ENCODE measurements at places on chromosomes 6 and 20.

DNA sequence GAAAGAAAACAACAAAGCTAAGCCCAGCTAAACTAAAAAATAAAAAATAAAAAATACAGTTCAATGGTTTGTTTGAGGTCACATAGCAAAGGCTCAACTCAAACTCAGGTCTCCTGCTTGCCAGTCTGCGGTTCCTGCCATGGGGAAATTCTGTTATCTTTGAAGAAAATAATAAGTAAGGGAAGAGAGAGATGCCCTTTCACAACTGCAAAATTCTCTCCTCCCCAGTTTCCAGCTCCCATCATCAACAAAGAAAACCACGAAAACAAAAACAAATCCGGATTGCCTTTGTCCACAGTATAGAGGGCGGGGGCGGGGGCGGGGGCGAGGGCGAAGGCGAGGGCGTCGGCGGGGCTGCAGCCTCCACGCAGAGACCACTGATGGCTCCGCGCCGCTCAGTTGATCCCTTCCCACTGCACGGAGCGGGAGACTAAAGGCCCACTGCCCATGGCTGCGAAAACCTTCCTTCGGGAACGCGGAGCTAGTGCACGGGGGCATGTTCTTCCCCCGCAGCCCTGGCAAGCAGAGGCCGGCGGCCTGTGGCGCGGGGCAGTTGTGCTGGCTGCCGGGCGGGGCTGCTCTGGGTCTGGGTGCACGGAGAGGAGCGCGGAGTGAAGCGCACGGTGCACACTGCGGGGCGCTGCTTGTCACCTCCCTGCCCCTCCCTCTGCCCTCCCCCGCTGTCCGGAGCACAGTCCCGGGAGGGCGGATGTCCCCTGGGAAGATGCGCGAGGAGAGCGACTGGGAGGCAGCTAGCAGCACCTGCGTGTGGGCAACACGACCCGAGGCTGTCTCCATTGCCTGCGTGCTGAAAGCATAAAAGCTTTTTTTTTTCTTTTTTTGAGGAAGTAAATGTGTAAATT, 54.1 kb upstream of the TPD52L1 start:
- DNase-seq, result peak; percentile 63

DNA sequence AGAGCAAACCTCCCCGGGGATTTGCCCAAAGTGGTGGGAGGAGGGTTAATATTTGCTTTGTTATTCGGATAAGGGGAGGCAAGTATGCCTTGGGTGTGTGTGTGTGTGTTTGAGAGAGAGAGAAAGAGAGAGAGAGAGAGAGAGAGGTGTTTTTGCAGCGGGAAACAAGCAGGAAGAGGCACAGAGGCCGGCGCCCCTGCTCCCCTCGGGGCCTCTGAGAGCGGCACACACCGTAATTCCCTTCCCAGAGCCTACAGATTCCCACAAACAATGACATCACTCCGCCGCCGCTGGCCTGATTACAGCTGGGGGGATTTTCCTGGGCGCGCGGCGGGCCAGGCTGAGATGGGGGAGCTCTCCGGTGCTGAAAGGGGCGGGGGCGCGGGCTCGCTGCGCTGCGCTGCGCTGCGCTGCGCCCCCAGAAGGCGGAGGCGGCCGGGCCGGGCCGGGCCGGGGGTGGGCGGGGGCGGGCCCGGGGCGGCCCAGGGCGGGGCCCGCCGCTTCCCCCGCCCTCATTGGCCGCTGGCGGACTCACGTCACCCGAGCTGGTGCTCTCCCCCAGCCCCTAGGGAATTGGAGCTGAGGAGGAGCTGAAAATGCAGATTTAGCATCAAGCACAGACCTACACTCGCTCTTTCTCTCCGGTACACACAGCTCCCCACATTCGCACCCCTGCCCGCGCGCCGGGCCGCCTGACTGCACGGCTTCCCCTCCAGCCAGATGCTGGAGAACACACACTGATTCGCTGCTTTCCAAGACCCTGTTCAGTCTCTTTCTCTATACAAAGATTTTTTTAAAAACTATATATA, at the start of gene PCSK2:
Gene PCSK2, plus strand, starts transcription at position 631 of the 809 bp plus-strand sequence. CDS start 266 bp downstream, outside the sequence.
- no peak for DNase-seq

DNA sequence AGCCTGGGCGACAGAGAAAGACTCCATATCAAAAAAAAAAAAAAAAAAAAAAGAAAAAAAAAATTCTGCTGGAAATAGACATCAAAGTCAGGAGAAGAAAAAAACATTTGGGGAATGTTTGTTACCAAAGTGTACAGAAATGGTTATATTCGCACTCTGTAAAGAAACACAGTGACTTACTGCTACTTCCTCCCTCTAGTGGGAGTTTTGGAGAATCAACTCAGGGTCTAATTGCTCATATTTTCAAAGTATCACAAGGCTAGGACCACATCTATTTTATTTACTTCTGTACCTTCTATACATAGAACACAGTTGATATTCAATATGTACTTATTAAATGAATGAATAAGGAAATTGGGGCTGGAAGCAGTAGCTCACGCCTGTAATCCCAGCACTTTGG, 24.4 kb downstream of the ARG1 start:
- no peak for DNase-seq

- DNase-seq, result no peak
Observed at GRCh38 chr20:1357921-1358671, 29.2 kb upstream of the SDCBP2 start.

GRCh38 chr6:130223508-130223907, 757 bp upstream of the SAMD3 start:
- DNase-seq, result peak; percentile 45

GRCh38 chr6:20055916-20056315, 156.4 kb downstream of the MBOAT1 start:
- DNase-seq, result no peak

DNA sequence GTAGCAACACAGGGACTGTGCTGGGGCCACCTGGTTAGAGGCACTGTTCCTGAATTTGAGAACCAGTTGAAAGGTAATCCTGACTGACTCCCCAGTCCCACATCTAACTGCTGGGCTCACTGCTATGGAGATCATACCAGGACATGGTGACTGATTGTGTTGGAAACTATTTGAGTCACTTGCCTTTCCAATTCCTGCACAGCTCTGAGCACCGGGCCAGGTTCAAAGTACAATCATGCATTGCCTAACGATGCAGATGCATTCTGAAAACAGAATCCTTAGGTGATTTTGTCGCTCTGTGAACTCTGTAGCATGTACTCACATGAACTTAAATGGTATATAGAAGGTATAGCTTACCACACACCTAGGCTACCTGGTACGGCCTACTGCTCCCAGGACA, 215.3 kb downstream of the BMP7 start:
- no peak for DNase-seq

DNA sequence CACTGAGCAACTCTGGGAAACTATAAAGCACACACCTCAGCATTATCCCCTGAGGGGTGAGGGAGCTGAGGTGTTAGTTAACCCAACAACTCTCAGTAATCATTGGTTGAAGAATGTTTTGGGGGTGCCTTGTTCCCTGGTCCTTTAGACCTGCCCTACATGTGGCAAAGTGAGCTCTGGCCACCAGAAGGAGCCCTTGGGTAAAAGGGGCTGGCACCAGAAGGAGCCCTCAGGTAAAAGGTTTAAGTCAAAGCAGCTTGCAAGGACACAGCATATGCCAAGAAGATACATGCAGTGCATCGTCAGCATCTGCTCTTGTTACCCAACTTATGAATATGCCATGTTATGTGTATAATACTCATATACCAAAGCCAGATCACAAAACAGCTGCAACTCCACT, 1081.7 kb downstream of the KIF16B start:
- no peak for DNase-seq

DNA sequence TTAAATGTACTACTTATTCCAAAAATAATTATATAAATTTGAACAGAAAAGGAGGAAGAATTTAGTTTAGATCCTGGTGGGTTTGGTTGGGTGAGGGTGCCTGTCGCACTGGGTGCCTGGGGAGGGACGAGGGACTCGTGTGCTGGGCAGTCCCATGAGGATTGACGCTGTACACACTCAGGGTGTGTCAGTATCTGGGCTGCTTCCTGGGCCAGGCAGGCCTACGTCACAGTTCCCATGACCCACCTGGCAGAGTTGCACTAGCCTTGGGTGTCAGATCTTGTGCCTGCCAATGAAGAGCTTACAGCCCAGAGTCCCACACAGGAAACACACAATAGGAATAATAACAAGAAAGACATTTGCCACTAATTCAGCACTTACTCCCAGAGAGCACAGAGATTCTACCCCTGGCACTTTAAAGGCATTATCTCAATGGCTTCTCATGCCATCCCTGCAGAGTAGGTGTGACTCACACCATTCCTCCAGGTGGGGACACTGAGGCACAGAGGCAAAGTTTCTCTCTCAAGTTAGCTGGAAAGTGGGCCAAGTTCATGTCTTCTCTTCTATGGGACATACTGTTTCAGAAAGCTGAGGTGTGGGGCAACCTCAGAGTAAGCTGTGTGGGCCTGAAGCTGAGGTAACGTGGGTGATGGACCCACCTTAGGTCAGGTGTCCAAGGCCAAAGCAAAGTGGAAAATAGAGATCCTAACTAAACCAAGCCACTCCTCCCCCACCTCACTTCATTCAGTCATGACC, 1.3 kb upstream of the SDCBP2 start:
- peak; percentile 24 for DNase-seq

DNA sequence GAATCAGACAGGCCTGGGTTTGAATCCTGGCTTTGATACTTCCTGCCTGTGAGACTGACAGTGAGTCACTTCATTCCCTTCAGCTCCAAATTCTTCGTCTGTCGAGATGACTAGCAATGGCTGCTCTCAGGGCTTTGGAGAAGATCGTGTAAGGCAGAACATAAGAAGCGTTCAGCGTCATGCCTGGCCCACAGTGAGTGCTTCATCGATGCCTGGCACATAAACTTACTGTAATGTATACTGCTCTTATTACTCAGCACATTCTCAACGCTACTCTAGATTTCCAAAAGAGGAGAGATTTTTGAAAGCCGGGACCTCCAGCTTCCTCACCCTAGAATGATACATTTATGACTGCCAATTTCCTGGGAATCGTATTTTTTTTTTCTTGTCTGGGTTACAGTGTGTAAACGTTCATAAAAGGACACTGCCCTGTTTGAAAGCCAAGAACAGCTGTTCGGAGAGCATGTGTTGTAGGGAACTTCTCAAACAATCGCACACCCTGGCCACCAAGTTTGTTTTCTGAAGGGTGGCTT, 16.2 kb upstream of the BCAS1 start:
- DNase-seq, result no peak

DNA sequence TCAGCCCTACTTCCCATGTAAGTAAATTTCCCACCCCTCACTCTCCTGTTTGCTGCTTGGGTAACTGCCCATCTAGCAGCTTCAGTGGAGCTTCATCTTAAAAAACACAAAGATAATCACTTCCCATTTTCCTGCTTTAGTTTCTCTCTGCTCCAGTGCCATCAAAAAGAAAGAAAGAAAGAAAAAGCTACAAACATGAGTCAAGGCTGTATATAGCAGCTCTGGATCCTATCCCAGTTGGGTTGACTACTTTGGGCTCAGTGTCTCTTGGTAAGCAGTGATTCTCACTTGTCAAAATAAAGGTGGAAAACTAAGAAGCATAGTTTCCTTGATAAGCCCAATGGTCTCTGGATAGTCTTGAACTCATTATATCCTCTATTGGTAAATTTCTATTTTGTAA, 48.7 kb upstream of the SRPK1 start:
- no peak for DNase-seq

GRCh38 chr20:48609491-48609978, 218.3 kb downstream of the PREX1 start:
- no peak for DNase-seq

GRCh38 chr20:11459090-11459890, 458.4 kb upstream of the BTBD3 start:
- DNase-seq, result no peak

- no peak for DNase-seq
Observed at GRCh38 chr6:136137008-136137692, 113.0 kb downstream of the MTFR2 start.

DNA sequence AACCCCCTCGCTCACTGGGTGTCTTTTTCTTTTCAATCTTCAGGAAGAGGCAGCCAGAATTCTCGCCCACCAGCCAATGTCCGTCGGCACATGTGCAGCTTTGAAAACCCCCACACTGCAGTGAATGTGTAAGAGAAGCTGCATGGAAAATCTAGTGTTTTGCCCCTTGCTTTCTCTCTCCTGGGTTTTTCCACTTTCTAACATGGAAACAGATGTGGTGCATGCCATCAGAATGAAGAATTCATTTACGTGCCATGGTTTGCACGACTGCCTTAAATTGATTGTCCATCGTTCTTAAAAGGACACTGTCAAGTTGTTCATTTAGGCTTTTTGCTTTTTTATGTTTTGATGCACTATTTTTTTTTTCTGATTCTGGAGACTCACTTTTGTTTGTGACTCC, 117.1 kb upstream of the RAB32 start:
- no peak for DNase-seq

DNA sequence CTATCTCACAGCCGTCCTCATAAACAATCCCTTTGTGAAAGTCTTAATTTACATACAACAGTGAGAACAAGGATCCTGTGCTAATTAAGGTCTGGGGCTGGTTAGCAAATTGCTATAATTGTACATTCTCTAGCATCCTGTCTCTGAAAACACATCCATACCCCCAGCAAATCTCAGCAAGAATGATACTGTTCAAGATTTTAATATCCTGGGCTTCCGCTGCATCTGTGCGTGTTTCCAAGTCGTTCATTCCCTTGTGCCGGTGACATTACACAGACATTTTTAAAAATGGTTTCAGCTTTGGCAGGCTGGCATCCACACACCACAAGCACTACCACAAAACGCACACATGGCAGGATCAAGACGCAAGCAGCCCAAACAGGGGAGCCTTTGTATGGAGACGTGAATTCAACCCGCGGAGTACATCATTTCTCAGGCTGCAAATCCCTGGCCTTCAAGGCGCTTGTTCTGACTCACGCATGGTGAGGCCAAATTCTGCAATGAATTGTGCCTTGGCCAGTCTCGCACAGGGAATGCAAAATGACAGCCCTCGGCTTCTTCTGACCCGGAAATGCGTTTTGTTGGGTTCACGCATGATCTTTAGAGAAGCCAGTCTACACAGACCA, 20.3 kb downstream of the ZMYND8 start:
- no peak for DNase-seq

DNA sequence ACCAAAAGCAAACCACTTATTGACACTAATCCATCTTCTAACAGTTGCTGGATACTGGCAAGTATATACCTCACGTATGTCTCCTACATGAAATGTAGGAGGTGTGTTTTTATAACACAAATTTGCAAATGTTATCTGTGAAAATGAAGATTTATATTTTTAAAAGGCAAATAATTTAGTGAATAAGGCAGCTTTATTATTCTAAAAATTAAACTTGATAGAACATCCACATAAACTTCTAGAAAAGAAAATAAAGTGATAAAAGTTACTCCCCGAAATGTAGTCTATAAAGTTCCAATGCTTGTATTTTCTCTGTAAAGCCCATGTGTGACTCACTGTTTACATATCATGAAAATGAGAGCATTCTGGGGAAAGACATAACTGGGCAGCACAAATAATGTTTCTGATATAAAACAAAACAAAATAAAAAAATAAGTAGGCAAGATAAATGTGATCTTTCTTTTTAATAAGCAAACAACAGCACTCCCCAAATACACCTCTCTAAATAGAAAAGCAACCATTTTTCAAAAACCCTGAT, 84.4 kb downstream of the MAP7 start:
- no peak for DNase-seq

DNA sequence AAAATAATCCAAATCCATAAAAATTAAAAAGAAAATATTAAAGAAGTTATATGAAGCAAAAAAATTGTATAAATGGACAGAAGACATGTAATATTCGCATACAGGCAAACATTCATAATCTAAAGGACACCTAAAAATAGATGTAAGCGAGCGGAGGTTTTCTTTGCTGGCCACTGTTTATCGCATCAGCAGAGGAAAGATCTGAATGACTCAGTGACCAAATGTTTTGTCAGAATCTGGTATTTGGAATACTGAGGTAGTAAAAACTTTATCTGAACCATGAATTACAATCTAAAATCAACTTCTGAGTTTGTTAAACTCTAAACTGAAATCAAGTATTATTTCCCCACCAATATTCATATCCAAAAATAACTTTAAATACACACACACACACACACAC, 7.8 kb downstream of the TSPYL4 start:
- DNase-seq, result no peak

All from liver (tissue), 10 donors.